T-cell (primary cell): ENCODE measurements at places on chromosomes 12 and 14.

- H3K4me1 ChIP-seq, result peaks cover 7% of the 10 kb centered on the region
- H3K27me3 ChIP-seq, result no peaks in the 10 kb centered on the region
- no peak overlapping the region for H3K27ac ChIP-seq
- no peak for DNase-seq
- H3K36me3 ChIP-seq, result no peaks in the 10 kb centered on the region
Observed at GRCh38 chr14:56199982-56200577, 81.9 kb downstream of the PELI2 start.

DNA sequence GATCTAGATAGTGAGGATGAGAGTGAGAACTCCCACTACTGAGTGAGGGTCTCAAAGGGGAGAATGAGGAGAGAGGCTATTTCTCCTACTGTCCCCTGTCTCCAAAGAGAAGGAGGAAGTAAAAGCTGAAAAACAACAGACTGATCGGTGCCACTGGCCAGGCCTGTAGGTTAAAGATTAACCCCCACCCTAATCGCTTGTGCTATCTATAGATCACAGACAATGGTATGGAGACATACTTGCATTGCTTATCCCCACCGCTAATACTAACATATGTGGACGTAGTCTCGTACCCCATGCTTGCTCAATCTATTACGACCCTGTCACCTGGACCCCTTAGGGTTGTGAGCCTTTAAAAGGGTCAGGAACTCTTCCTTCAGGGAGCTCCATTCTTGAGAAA, 777.9 kb upstream of the TMEM132C start:
- H3K4me3 ChIP-seq, result no peak overlapping the region
- H3K27me3 ChIP-seq, result no peaks in the 10 kb centered on the region
- no peak for DNase-seq
- H3K4me1 ChIP-seq, result no peaks in the 10 kb centered on the region
- H3K27ac ChIP-seq, result no peak overlapping the region

GRCh38 chr14:70670992-70671651, 29.4 kb downstream of the TTC9 start:
- no peak overlapping the region for H3K27ac ChIP-seq
- no peaks in the 10 kb centered on the region for H3K27me3 ChIP-seq
- H3K4me3 ChIP-seq, result no peak overlapping the region
- no peak for DNase-seq
- H3K36me3 ChIP-seq, result peaks cover 53% of the 10 kb centered on the region

GRCh38 chr14:23206422-23207145, 23.1 kb upstream of the SLC7A8 start:
- H3K27me3 ChIP-seq, result peaks cover 12% of the 10 kb centered on the region
- no peak overlapping the region for H3K27ac ChIP-seq
- H3K36me3 ChIP-seq, result no peaks in the 10 kb centered on the region
- H3K4me1 ChIP-seq, result no peaks in the 10 kb centered on the region

DNA sequence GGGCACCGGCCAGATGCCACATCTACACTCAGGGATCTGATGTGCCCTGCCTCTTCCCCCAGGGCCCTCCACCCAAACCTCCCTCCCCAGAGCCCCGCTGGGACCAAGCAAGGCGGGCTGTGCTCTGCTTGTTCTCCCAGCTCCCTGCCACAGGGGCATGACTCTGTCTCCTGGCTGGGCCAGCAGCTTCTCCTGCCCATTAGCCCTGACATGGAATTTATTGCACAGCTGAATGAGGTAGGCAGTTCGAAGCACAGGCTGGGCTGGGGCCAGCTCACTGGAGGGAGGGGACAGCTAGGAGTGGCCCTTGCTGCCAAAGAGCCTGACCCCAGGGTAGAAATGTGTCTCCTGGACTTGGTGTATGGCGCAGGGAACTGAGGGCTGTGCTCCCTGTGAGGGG, 42.4 kb downstream of the ARL6IP4 start:
- peaks cover 6% of the 10 kb centered on the region for H3K4me1 ChIP-seq
- peaks cover 14% of the 10 kb centered on the region for H3K36me3 ChIP-seq
- no peak overlapping the region for H3K27ac ChIP-seq
- no peak overlapping the region for H3K4me3 ChIP-seq

DNA sequence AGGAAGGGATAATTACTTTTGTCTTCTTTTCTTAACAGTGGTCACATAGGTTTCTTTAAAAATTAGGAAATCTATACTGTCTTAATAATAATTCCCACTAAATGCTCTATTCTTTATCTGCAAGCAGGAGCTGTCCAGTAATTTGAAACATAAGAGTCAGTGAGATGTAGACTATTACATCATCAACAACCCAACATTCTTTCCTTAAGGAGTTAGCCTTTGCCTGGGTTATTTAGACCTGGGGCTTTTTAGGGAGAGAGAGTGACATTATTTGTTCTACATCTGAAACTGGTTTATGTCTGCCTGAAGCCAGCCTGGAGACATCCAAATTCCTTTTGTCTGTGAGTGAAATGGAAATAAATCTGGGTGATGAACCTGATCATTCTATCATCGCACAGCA, 294.4 kb downstream of the TMTC2 start:
- DNase-seq, result no peak
- no peaks in the 10 kb centered on the region for H3K4me1 ChIP-seq
- no peaks in the 10 kb centered on the region for H3K27me3 ChIP-seq
- H3K4me3 ChIP-seq, result no peak overlapping the region
- H3K27ac ChIP-seq, result no peak overlapping the region
- no peaks in the 10 kb centered on the region for H3K36me3 ChIP-seq

- H3K27me3 ChIP-seq, result no peaks in the 10 kb centered on the region
- DNase-seq, result peak; percentile 20
- H3K4me3 ChIP-seq, result peak overlapping the region; percentile 97
- peak overlapping the region; percentile 92 for H3K27ac ChIP-seq
- H3K36me3 ChIP-seq, result no peaks in the 10 kb centered on the region
Observed at GRCh38 chr12:68611094-68611805, 551 bp downstream of the RAP1B start.

DNA sequence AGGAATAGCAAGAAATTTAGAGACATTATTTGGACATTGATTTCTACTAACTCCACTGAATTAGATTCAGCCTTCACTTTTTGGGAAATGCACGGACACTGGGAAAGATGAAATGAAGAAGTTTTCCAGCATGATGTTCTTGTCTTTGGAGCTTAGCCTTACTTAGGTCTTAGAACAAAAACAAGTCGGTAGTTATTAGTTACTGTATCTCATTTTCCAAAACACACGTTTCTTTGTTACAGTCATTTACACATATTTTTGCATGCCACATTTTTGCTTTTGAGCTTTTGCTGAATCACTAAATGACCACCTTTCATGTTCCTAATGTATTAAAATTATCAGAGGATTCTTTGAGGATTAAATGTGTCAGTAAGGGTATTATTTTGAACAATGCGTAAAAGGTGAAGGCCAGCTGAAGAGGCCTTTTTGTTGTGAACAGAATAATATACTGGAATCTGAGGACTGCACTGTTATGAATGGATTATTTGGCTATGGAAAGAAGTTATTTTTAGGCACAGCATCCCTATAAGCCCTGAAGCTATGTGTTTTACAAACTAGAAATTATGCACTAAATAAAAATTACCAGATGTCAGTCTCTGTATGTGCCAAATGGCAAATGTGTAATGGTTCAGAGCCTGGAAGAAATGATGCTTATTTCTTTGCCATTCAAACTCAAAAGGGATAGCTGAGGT, 138.2 kb downstream of the SRGAP1 start:
- DNase-seq, result no peak
- H3K4me1 ChIP-seq, result no peaks in the 10 kb centered on the region
- no peaks in the 10 kb centered on the region for H3K36me3 ChIP-seq
- no peak overlapping the region for H3K27ac ChIP-seq

- no peak overlapping the region for H3K4me3 ChIP-seq
- no peak overlapping the region for H3K27ac ChIP-seq
- H3K36me3 ChIP-seq, result no peaks in the 10 kb centered on the region
- H3K27me3 ChIP-seq, result no peaks in the 10 kb centered on the region
Observed at GRCh38 chr12:2256915-2257314, 204.1 kb downstream of the CACNA1C start.

- H3K36me3 ChIP-seq, result peaks cover 18% of the 10 kb centered on the region
- no peaks in the 10 kb centered on the region for H3K4me1 ChIP-seq
- no peak overlapping the region for H3K27ac ChIP-seq
- H3K4me3 ChIP-seq, result no peak overlapping the region
- no peak for DNase-seq
Observed at GRCh38 chr12:118034429-118035189, 18.1 kb downstream of the RFC5 start.

GRCh38 chr12:34305176-34305575, 282.9 kb downstream of the ALG10 start:
- H3K36me3 ChIP-seq, result no peaks in the 10 kb centered on the region
- H3K4me3 ChIP-seq, result no peak overlapping the region
- no peaks in the 10 kb centered on the region for H3K4me1 ChIP-seq
- no peaks in the 10 kb centered on the region for H3K27me3 ChIP-seq
- no peak for DNase-seq

GRCh38 chr14:100900837-100901390, 2.6 kb downstream of the RTL1 start:
- peaks cover 66% of the 10 kb centered on the region for H3K27me3 ChIP-seq
- no peak for DNase-seq
- H3K4me3 ChIP-seq, result no peak overlapping the region
- H3K36me3 ChIP-seq, result no peaks in the 10 kb centered on the region
- no peak overlapping the region for H3K27ac ChIP-seq

- no peaks in the 10 kb centered on the region for H3K4me1 ChIP-seq
- no peak overlapping the region for H3K27ac ChIP-seq
- no peak for DNase-seq
- peaks cover 33% of the 10 kb centered on the region for H3K36me3 ChIP-seq
- H3K4me3 ChIP-seq, result no peak overlapping the region
- no peaks in the 10 kb centered on the region for H3K27me3 ChIP-seq
Observed at GRCh38 chr12:92802906-92803305, 100.1 kb downstream of the PLEKHG7 start.
